ENCODE measurements at places on chromosomes 5 and 9.

DNA sequence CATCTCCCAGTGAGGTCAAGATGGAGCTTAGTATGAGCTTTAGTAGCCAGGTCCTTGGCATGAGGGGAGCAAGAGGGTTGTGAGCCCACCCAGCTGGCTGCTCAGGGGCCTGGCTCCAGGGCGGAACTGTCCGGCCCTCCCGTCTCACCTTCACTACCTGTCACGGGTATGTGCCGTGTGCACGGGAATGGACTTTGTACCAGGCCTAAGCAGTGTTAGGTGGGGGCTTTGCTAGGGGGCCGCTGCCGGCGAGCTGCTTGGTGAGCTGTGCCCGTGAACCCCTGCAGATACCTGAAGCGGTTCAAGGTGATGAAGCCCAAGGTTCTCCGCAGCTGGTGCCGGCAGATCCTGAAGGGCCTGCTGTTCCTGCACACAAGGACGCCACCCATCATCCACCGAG, 46.7 kb downstream of the WNK2 start:
- DNase-seq: no peak

GRCh38 chr5:134127376-134127861, 12.9 kb downstream of the TCF7 start:
- no peak for DNase-seq

- DNase-seq: no peak
These were observed 405.1 kb downstream of the KCTD16 start for GRCh38 chr5:144575736-144576135.

- no peak for DNase-seq
These were observed 7.0 kb upstream of the WHRN start for GRCh38 chr9:114511978-114512874.

GRCh38 chr5:147188200-147189108, 46.4 kb upstream of the STK32A start:
- DNase-seq: peak; percentile 64

- no peak for DNase-seq
These were observed 490.4 kb downstream of the IRX1 start for GRCh38 chr5:4086081-4086480.

GRCh38 chr9:75889977-75890471, 449 bp upstream of the PCSK5 start:
- DNase-seq: no peak

GRCh38 chr9:135797507-135798262, 95.7 kb downstream of the KCNT1 start:
- no peak for DNase-seq

DNA sequence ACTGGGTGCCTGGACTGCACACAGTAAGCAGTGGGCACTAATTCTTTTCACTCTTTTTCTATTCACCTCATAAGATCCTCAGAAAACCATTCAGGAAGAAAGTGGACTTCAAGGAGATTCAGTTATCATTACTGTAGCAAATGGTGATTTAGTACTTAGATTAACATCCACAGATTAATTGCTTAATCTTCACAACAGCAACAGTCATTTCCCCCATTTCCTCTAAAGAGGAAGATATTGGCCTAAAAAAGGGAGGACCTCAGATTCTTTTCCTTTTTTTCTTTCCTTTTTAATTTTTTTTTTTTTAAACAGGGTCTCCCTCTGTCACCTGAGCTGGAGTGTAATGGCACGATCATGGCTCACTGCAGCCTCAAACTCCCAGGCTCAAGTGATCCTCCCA, 64.4 kb downstream of the AUH start:
- no peak for DNase-seq

GRCh38 chr5:143262393-143263174, 140.9 kb downstream of the NR3C1 start:
- DNase-seq: no peak

DNA sequence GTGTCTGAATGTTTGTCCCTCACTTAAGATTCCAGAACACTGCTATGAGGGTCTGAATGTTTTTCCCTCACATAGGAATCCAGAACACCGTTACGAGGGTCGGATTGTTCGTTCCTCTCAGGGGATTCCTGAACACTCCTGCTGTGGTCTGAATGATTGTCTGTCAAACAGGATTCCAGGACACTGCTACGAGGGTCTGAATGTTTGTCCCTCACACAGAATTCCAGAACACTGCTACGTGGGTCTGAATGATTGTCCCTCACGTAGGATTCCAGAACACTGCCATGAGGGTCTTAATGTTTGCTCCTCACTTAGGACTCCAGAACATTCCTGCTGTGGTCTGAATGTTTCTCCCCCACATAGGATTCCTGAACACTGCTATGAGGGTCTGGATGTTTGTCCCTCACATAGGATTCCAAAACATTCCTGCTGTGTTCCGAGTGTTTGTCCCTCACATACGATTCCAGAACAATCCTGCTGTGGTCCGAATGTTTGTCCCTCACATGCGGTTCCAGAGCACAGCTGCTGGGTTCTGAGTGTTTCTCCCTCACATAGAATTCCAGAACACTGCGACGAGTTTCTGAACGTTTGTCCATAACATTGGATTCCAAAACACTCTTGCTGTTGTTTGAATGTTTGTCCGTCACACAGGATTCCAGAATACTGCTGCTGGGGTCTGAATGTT, 199.5 kb downstream of the FOXD4L6 start:
- DNase-seq: no peak

DNA sequence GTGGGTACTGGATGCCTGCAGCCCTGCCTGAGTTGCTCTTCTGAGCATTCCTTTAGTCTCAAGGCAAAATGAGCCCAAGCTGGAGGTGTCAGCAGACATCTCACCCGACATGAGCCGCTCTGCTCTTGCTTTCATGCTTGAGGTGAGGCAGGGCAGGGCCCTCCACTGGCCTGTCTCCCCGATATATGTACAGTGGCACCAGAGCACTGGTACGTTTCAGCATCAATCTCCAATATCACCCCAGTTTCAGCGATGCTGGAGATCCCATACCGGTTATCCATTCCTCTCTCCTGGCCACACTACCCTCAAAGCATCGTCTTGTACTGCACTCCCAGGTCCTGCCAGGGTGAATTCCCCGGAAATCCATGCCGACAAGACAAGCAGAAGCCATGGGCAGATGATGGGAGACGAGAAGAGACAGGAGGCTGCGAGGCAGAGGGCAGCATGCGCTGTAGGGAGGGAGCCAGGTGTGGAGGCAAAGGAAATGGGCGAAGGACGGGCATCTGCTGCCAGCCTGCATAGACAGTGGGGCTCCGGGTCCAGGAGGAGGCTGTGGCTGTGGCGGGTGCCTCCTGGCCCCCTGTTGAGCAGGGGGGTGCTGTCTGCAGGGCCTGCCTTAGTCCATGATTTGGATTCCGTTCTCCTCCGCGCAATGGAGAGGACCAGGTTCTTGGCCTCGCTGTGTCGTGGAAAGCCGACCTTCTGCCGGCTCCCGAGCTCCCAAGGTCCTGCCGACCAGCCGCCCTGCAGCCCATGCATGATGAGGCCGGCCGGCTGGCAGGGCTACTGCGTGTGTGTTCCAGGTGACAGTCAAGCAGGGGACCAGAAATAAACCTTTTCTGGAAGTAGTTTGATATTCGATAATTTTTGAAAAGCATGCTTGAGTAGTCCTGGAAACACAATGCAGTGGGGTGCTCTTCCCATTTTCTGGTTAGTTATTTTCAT, 152.2 kb upstream of the IRX2 start:
- DNase-seq: no peak

DNA sequence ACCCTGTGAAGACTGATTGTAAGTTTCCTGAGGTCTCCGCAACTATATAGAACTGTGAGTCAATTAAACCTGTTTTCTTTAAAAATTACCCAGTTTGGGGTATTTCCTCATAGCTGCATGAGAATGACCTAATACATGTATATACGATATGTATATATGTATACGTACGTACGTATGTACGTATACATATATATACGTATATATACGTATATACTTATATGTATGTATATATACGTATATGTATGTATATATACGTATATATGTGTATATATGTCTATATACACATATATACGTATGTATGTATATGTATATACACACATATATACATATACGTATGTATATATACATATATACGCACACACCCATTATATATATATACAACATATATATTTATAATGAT, 1153.0 kb upstream of the CDH18 start:
- no peak for DNase-seq

DNA sequence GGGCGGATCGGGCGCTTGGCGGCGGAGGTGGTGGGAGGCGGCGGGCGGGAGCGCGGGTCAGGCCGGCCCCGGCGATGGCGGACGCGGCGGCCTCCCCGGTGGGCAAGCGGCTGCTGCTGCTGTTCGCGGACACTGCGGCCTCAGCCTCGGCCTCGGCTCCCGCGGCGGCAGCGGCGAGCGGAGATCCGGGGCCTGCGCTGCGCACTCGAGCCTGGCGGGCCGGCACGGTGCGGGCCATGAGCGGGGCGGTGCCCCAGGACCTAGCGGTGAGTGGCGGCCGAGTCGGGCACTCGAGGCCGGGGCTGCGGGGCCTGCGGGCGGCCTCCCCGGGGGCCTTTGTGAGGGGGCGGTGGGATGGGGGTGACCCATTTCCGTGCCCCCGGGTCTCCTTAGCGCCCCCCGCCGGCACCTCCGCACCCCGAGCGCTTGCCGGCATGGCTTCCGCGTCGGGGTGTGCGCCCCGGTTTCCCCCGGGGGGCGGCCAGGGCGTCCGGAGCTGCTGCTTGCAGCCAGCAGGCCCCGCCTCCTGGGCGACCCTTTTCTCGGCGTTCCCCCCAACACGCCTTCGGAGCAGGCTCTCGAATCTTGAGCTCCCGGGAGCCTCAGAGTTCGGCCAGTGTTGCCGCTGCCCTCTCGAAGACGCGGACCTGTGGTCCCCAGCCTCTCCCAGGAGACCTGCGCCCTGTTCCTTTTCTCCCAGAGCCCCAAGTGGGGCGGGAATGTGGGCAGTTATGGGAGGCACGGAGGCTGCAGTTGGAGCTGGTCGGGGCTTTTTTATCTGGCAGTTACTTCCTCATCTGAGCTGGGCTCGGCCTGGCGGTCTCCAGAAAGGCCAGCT, 456 bp downstream of the KDM3B start:
- DNase-seq: no peak

- no peak for DNase-seq
These were observed 212.6 kb downstream of the SPATA31D1 start for GRCh38 chr9:82201196-82201595.

- DNase-seq: no peak
These were observed 134.8 kb upstream of the MSX2 start for GRCh38 chr5:174589599-174589998.

DNA sequence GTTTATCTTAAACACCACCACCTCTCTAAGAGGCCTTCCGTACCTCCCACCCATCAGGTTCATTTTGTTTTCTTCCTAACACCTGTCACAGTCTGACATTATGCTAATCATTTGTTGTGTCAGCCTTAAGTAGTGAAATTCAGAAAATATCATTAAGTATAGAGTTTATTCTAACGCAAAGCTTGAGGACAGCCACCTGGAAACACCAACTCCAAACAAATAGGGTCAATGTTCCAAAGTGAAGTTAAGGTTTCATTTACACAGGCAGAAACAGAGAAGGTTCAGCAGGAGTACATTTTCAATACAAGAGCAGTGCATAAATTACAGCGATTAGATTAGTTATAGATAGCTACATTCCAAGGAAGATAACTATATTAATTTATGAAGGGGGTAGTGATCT, 1.3 kb upstream of the SMC5 start:
- no peak for DNase-seq

Measured in NCI-H1092 (cell line).